ENCODE measurements at places on chromosomes 16 and 17.

DNA sequence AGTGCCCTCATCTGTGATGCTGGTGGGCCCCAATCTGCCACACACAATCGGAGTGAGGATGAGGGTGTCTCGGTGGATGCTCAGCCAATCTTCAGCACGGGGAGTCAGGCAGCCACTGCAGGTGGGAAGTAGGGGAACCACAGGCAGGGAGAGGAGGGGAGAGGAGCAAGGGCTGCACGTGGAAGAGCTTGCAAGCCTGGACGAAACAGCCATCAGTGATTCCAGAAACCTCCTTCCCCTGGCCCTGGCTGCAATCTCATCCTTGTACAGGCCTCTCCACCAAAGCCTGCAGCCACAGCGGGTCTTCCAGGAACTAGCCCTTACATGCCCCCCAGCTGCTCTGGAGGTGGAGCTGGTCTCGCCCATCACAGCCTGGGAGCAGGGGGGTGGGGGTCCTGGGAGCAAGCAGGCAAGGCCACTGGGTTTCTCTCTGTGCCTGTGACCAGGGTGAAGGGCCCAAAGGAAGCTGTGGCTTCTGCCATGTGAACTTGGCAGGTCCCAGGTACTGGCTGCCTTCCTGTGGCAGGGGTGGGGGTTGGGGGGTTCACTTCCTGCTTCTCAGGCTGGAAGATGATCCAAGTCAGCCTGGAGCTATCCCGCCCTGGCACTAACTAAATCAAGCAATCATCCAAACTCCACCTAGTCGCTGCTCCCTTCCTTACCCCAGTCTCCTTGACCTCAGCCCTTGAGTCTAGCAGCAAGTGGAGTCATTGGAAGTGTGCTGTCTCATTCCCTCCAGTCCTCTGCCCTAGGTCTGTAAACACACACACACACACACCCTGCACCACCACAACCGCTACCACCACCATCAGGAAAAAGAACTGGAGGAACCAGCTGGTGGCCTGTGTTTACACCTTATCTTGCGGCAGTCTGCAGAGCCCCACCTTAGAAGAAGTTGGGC is 29.4 kb upstream of the MLKL start:
- no peak for DNase-seq

DNA sequence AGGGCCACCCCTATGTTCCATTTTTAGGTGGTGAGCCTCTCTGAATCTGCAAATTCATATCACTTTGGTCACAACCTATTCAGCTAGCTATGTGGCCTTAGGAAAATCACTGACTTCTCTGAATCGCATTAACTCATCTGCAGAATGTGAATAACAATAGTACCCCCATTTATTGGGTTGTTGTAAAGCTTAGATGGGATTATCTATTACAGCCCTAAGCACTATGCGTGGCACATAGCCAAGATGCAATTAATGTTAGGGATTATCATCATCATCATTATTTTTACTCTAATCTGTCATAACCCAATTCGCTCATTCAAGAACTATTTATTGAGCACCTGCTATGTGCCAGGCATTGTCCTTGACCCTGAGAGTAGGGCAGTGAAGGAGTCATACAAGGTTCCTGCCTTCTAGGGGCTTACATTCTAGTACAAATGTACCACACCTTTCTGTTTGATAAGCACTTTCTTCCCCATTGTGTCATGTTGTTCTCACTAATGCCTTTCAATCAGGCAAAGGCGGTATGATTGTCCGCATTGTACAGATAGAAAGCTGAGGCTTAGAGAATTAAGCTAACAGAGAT is 38.5 kb downstream of the CHD9 start:
- DNase-seq, result no peak

DNA sequence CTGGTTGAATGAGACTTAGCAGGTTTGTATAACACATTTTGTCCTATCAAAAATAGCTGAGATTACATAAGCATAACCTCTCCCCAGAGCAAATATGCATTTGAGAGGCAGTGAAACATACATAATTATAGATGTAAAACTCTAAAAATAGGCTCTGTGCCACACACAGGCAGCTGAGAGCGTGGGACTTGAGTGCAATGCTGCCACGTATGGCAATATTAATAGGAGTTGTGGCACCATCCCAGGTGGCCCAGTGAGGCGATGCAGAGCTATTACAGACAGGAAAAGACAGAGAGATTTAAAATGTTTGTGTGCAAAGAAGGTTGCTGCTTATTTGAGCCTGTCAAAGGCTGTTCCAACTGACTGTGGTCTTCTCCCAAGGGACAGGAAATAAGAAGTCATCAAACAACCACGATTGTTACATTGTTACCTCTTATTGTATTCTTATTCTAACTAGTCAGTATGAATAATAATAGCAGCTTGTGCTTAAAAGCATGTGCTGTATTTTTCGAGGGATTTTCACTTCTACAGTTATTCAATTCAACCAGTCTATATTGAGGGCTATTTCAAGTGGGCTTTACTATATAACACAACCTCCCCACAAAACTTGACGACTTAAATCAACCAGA is 116.5 kb downstream of the SALL1 start:
- DNase-seq, result no peak

DNA sequence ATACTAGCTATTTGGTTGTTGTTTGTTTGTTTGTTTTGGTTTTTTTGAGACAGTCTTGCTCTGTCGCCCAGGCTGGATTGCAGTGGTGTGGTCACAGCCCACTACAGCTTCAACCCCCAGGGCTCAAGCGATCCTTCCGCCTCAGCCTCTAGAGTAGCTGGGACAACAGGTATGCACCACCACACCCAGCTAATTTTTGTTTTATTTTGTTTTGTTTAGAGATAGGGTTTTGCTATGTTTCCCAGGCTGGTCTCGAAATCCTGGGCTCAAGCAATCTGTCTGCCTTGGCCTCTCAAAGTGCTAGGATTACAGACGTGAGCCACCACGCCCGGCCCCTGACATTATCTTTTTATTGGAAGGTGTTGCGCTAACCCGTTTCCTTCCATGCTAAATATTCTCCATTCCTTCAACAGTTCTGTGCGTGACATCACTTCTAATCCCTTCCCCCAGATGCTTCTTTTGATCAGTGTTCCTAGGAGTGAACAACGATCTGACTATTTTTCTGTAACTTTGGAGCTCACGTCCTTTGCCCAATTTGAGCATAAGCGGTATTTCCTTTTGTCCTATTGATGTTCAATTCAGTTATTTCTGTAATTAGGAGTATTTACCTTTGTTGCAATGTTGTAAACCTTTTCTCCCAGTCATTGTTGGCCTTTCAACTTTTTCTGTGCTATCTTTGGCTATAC is 30.2 kb upstream of the EMP2 start:
- no peak for DNase-seq

GRCh38 chr17:34377078-34377823 is 14.2 kb upstream of the CCL1 start:
- DNase-seq, result no peak

DNA sequence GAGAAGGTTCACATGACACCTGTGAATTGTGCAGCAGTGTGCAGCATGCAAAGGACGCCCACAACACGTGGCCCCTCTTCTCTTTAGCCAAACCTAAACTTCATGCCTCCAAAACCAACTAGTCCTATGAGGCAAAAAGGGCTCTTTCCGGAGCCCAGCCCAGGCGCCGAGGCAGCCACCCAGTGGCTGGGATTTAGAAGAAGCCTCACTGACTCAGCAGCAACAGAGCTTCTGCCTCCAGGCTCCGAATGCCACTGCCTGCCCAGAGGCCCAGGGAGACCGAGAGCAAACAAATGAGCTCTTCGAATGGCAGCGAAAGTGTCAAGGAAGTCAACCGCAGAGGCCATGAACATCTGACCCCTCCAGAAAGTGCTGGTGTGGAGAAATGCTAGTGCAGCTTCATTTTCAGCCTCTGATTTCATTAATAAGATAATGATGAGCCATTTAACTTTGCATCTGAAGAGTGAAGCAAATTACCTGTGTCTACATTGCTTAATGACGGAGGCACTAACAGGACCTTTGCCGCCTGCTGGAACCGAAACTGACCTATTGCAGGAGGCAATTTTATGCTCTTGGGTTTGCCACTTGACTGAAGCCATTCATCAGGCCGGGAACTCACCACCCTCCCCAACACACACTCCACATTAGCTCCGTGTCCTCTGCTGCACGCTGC is 157.7 kb upstream of the RPL38 start:
- no peak for DNase-seq

DNA sequence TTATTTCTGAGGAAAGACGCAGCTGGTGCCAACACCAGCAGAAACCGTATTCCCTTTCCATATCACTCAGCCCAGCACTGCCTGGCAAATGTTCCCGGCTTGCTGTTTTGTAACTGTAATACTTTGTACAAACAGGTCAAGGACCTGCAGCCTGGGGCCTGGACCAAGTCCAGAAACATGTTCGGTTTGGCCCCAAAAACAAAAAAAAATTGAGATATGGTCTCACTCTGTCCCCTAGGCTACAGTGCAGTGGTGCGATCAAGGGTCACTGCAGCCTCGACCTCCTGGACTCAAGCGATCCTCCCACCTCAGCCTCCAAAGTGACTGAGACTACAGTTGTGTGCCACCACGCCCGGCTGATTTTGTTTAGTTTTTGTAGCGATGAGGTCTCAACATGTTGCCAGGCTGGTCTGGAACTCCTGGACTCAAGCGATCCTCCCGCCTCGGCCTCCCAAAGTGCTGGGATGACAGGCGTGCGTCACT is 1.2 kb downstream of the HAGH start:
- no peak for DNase-seq

GRCh38 chr16:79349803-79350202 is 250.7 kb downstream of the MAF start:
- DNase-seq, result no peak

GRCh38 chr16:10969615-10970014 is 25.3 kb downstream of the CLEC16A start:
- DNase-seq, result no peak

DNA sequence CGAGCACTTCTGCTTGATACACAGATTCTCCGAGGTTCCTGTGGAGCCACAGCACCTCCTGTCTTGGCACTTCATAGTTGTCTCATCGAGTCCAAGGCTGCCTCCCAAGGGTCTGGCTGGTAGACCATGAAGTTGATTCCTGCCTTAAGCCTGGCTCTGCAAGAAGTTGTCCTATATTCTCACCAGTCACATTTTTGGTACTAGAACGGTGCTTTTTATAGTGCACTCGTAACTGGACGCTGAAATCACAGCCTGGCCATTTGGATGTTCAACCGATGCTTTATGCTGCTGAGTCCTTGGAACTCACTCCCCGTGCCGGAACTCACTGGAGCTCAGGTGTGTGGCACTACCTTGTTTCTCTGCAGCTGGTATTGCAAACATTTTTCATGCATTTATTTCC is 35.6 kb downstream of the RMI2 start:
- DNase-seq, result no peak

- DNase-seq, result no peak
Observed at GRCh38 chr17:11651089-11651488, 52.8 kb downstream of the DNAH9 start.

DNA sequence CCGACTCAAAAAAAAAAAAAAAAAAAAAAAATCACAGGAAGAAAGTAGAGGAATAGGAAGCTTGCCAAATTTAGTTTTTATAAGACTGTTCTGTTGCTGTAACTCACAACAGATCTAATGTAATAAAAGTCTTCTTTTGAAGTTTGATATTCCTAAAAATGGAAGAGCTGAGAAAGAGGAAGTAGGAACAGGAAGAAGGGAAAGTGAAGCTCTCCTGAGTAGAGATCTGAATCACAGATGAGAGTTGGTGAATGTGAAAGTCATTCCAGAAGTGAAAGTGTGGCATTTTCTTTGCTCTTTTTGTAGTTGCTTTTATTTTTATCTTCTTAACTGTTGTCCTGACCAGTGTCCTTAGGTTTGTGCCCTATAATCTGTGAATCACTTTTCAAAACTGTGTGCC is 2.1 kb downstream of the NMT1 start:
- DNase-seq, result no peak

- no peak for DNase-seq
Observed at GRCh38 chr17:78107457-78107856, 21.1 kb downstream of the TMC6 start.

- no peak for DNase-seq
Observed at GRCh38 chr17:13986855-13987254, 82.4 kb upstream of the COX10 start.

DNA sequence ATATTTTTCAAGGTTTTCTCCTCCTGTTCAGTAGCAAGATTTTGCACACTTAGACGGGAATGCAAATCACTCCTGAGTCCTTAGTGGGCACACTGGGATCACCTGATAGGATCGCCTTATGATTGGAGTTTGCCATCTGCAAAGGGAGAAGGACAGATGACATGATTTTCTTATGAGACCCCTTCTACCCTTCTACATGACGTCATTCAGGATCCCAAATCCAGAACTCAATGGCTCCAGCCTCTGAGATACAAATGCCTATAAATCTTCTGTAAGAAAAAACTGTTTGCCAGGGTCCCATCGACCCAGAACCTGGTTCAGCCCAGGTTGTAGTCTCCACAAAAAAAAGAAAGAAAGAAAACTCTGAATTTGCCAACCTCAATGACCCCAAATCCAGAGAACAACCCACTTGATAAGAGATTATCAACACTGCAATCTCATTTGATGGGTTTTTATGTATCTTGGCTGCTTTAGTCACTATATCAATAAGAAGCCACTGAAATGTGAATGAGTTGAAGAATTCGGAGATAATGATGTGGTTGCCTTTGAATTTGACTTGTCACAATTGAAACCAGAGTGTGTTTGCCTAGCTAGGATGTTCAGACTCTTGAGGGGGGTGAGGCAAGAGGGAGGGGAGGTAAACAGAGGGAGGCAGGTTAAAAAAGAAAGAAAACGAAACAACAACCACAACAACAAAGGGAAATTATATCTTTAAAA is 6.7 kb downstream of the ZNF423 start:
- no peak for DNase-seq

GRCh38 chr17:81398832-81399411 is 3.7 kb downstream of the BAHCC1 start:
- no peak for DNase-seq

DNA sequence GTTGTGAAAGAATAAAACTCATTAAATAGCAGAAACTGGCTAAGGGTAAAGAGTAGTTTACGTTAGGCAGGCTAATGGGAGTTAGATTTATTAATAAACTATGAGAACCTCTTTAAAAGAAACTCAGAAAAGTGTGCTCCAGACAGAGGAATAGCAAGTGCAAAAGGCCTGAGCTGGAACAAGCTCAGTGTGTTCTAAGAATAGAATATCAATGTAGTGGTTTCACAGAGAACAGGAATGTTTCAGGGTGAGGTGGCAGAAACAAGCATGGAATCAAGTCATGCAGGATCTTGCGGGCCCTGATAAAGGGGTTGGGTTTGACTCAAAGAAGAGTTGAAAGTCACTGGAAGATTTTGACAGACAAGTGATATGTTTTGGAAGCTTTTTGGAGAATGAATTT is 164.0 kb upstream of the HS3ST3A1 start:
- no peak for DNase-seq

DNA sequence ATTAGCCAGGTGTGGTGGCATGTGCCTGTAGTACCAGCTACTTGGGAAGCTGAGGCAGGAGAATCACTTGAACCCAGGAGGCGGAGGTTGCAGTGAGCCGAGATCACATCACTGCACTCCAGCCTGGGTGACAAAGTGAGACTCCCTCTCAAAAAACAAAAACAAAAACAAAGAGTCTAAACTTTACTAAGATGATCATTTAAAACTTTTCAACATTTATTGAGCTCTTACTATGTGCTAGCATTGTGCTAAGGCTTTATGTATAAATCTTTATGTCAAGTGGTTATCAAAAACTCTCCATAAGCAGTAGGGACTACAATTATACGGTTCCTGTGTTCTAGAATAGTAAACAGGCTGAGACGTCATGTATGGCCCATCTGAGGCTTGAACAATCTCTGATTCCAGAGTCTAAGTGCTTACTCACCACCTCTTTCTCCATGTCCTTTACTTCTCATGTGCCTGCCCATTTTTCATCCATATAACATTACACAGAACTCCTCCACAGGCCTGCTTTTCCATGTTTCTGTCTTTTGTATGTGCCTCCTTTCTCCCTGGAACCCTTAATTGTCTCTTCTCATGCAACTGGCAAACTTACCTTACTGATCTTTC is 66.7 kb downstream of the NUP88 start:
- no peak for DNase-seq
